ENCODE measurements at places on chromosomes 11 and 22.
A peak's percentile ranks its signal among the peaks of the same experiment; 100 is the strongest.

DNA sequence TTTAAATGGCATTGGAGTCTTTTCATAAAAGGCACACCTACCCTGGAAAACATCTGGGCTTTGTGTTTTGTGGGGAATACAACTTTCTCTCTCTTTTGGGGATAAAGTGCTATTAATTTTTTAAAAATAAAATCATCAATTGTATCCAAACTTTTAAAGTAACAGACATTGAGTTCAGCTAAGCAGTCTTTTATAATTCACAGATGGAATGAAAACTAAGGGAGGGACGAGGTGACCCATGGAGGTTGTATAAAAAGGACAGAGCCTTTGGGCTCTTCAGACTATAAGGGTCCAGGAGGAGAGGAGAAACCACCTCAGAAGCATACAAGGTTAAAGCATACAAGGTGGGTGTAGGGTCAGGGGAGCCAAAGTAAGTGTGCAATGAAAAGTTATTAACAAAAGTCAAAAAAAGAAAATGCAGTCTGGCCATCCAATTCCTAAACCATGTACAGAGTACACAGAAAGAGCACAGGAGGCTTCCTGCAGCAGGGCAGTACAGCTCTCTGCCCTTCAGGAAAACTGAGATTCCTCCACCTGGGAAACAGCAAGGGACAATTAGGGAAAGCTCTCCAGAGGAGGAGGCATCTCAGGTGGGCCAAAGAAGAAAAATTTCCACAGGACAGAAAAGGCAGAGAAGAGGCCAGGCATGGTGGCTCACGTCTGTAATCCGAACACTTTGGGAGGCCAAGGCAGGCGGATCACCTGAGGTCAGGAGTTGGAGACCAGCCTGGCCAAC is 10.5 kb downstream of the KLHL22 start:
- no peak overlapping the region for H3K27ac ChIP-seq
- no peaks in the 10 kb centered on the region for H3K27me3 ChIP-seq
- H3K4me1 ChIP-seq, result no peaks in the 10 kb centered on the region
- H3K4me3 ChIP-seq, result no peak overlapping the region

DNA sequence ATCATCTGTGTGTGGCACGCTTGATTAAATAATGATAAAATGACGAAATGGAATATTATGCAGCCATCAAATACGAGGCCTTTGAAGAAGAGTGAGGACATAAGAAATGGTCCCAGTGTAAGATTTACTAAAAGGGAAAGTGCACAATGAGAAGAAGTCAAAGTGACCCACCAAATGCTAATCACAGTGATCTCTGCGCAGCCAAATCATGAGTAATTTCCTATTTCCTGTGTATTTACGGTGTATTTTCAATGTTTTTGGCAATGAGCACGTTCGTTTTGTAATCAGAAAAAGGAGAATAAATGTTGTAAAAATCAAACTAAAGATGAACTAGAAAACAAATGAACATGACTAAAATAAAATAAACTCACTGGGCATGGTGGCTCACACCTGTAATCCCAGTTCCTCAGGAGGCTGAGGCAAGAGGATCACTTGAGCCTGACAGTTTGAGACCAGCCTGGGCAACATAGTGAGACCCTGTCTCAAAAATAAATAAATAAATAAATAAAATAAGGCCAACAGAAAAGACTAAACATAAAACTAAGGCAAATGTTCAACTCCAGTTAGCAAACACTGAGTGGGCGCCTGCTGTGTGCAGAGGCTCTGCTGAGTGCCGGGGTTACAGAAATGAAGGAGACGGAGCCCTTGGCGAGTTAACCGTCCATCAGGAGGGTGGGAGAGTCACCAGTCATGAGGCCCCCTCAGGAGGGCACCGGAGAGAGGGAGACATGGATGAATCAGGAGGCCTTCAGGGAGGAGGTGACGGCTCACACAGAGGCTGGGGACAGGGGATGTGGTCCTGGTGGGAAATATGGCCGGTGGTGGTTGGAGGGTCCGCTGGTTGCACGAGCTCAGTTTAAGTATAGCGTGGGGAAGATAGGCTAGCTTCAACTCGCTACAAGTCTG is 26.0 kb upstream of the CBX7 start:
- no peak overlapping the region for H3K27ac ChIP-seq
- no peak overlapping the region for H3K4me3 ChIP-seq
- DNase-seq, result no peak

DNA sequence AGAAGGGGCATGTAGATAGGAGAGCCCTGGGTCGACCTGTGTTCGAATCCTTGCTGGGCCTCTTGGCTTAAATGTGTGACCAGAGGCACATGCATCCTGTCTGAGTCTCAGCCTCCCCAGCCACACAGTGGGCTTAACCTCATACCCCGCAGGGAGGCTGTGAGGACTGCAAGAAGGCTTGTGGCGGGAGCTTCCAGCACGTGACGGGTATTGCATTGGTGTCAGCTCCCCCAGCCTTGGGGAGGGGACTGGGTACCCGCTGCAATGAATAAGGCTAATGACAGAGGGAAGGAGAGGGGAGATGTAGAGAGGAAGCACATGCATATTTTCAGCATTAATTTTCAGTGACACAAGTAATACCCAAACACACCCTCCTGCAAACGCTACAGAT is 8.1 kb downstream of the RASD2 start:
- H3K4me1 ChIP-seq, result peaks cover 3% of the 10 kb centered on the region
- no peaks in the 10 kb centered on the region for H3K36me3 ChIP-seq
- no peaks in the 10 kb centered on the region for H3K27me3 ChIP-seq
- no peak overlapping the region for H3K4me3 ChIP-seq

DNA sequence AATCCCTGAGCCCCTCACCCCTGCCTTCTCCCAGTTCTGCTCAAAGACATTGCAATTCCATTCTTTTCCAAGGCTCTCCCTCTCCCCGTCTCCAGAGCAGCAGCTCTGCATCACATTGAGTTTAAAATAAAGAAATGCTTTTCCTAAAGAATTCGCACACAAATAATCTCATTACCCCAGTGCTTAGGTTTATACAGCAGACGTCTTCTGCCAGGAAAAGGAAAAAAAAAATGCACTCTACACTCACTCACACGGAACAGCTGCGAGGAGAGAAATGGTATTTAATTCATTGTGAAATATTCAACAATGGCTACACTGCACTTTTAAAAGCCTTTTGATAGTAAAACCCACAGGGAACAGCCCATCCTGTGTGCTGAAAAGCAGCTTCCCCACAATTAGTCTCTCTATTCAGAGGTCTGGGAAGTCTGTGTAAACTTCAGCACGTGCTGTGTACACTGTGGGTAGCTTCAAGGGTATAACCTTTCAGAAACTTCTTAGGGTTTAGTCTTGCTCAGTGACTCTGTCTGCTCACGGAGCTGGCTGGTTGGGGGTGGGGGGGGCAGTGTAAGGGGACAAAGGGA is 42.8 kb downstream of the ETS1 start:
- peaks cover 17% of the 10 kb centered on the region for H3K27me3 ChIP-seq
- H3K4me1 ChIP-seq, result no peaks in the 10 kb centered on the region
- H3K36me3 ChIP-seq, result no peaks in the 10 kb centered on the region
- DNase-seq, result no peak

DNA sequence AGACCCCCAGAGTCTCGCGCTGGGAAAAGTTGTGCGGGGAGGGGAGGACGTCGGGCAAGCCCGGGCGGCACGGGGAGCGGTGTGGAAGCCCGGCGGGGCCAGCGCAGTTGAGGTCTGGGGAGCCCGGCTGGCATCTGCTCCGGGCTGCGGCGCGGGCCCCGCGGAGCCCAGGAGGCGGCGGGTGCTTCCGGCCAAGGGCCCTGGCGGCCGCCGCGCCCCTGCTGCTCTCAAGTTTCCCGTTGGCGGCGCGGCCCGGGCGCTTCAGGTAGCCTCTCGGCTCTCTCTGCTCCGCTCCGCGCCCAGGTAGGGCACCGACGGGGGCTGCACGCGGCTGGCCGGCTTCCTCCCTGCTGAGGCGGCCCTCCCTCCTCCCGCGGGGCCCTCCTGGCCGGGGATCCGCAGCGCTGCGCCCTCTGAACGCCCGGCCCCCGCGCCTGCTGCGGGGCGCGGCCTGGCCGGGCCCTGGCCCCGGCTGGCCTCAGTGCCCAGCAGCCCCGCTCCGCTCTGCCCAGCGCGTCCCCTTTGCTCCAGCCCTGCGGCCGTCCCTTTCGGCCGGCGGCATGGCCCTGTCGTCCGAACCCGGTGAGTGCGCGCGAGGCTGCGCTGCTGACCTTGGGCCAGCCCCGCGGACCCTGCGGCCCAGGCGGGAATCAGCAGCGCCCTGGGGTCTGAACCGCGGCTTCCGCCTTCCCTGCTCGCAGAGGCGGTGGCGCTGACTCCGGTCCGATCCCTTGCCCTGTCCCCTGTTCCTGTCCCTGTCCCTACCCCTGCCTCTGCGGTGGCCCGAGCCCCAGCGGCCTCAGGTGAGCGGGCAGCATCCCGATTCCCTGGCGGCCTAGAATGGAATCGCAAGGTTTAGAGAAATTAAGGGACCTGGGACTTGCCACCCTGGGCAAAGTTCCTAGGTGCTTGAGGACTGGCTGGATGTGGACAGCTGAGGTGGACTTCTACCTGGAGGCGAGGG is 4.3 kb upstream of the AMPD3 start:
- peaks cover 2% of the 10 kb centered on the region for H3K27me3 ChIP-seq
- no peaks in the 10 kb centered on the region for H3K36me3 ChIP-seq
- H3K27ac ChIP-seq, result no peak overlapping the region
- peaks cover 3% of the 10 kb centered on the region for H3K4me1 ChIP-seq
- peak; percentile 64 for DNase-seq

GRCh38 chr11:859394-860131 is 16.9 kb downstream of the TSPAN4 start:
- H3K4me3 ChIP-seq, result no peak overlapping the region
- H3K27me3 ChIP-seq, result no peaks in the 10 kb centered on the region
- DNase-seq, result no peak
- peaks cover 16% of the 10 kb centered on the region for H3K4me1 ChIP-seq

- H3K4me1 ChIP-seq, result peaks cover 6% of the 10 kb centered on the region
- no peak overlapping the region for H3K4me3 ChIP-seq
- H3K36me3 ChIP-seq, result no peaks in the 10 kb centered on the region
- H3K27ac ChIP-seq, result no peak overlapping the region
- DNase-seq, result no peak
Observed at GRCh38 chr11:58060535-58060934, 29.8 kb downstream of the OR6Q1 start.

GRCh38 chr11:25970726-25971508 is 361.0 kb upstream of the ANO3 start:
- no peaks in the 10 kb centered on the region for H3K4me1 ChIP-seq
- H3K4me3 ChIP-seq, result no peak overlapping the region
- no peak overlapping the region for H3K27ac ChIP-seq
- no peaks in the 10 kb centered on the region for H3K27me3 ChIP-seq
- no peaks in the 10 kb centered on the region for H3K36me3 ChIP-seq

- no peak for DNase-seq
- H3K4me1 ChIP-seq, result no peaks in the 10 kb centered on the region
- H3K27me3 ChIP-seq, result no peaks in the 10 kb centered on the region
- H3K4me3 ChIP-seq, result no peak overlapping the region
Observed at GRCh38 chr11:129643031-129643721, 172.5 kb upstream of the TMEM45B start.

DNA sequence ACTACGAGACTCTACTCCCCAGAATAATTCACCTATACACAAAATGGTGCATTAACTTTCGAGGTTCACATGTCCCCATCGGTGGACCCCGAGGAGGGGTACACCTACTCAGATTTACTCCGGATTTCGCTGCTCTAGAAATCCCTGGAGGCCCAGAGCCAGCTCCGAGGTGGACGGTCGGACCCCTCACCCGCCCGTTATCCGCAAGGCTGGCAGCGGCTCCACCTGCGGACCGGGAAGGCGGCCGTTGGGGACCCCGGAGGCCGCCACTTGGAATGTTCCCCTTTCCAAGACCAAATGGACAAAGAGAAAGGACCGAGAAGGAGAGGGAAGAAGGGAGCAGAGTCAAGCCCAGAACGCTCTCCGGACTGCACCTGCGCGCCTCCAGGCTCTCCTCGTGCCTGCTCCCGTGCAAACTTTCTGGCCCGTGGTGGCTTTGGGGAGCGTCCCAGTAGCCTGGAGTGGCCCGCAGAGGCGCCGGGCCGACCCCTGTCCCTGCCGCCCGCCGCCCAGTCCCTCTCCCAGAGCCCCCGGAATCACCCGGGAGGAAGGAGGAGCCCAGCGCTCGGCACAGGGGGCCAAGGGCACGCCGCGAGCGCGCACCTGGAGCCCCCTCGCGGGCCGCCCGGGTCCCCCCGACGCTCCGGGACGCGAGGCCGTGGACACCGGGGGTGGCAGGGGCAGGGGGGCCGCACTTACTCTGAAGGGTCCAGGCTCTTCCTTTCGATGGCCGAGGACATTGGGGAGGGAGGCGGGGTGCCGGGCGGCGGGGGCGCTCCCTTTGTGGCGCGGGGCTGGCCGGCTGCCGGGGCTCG is 23.0 kb downstream of the LMO2 start:
- no peak overlapping the region for H3K27ac ChIP-seq
- no peak for DNase-seq
- no peaks in the 10 kb centered on the region for H3K36me3 ChIP-seq
- H3K4me1 ChIP-seq, result no peaks in the 10 kb centered on the region
- peak overlapping the region; percentile 57 for H3K4me3 ChIP-seq

- no peaks in the 10 kb centered on the region for H3K27me3 ChIP-seq
- H3K4me1 ChIP-seq, result no peaks in the 10 kb centered on the region
- DNase-seq, result no peak
- H3K36me3 ChIP-seq, result no peaks in the 10 kb centered on the region
- no peak overlapping the region for H3K4me3 ChIP-seq
Observed at GRCh38 chr11:74318241-74318932, 6.9 kb upstream of the P4HA3 start.
